ENCODE measurements at places on chromosomes 11 and 22. TPM values are rescaled to one million over a fixed set of nuclear protein-coding genes. Genes with fewer than 3 reads are reported as not detected.

The KCNJ1 gene
- total RNA-seq, result not detected

The LARGE1 gene
- 2.9 TPM for total RNA-seq

The PYGM gene
- total RNA-seq, result not detected

The OR6T1 gene
- not detected for total RNA-seq

The SHANK2 gene
- total RNA-seq, result under 0.01 TPM

The DCDC1 gene
- total RNA-seq, result not detected

The CNGA4 gene
- total RNA-seq, result not detected

The UNC93B1 gene
- total RNA-seq, result 15.7 TPM

The PRODH gene
- total RNA-seq, result not detected

The ANO5 gene
- total RNA-seq, result not detected

The UCP3 gene
- total RNA-seq, result 0.60 TPM

The NCAM1 gene
- 75.7 TPM for total RNA-seq

The C11orf86 gene
- not detected for total RNA-seq

The OR5T1 gene
- not detected for total RNA-seq

The COPB1 gene
- total RNA-seq, result 205 TPM

The EHF gene
- total RNA-seq, result 0.68 TPM

The C11orf21 gene
- 1.6 TPM for total RNA-seq

The TBRG1 gene
- 19.3 TPM for total RNA-seq

The B4GALNT4 gene
- total RNA-seq, result not detected

The PNPLA2 gene
- 10.5 TPM for total RNA-seq

The PHF21B gene
- not detected for total RNA-seq

The HEPN1 gene
- total RNA-seq, result not detected

The APOBEC3A gene
- total RNA-seq, result not detected

The HTR3B gene
- not detected for total RNA-seq

The SERPING1 gene
- 0.48 TPM for total RNA-seq

The OR51B6 gene
- not detected for total RNA-seq

The FERMT3 gene
- 25.9 TPM for total RNA-seq

The RNF121 gene
- 27.2 TPM for total RNA-seq

The BTBD18 gene
- not detected for total RNA-seq

The RCOR2 gene
- total RNA-seq, result 2.1 TPM

The TRPM5 gene
- not detected for total RNA-seq

The RPL27A gene
- 1,057 TPM for total RNA-seq

The GAB4 gene
- total RNA-seq, result not detected

The CEND1 gene
- 0.12 TPM for total RNA-seq

The TPH1 gene
- total RNA-seq, result under 0.01 TPM

The APOA4 gene
- not detected for total RNA-seq

The OR4D5 gene
- not detected for total RNA-seq

The FUT4 gene
- total RNA-seq, result 2.4 TPM

The PTPN5 gene
- total RNA-seq, result not detected

The OR2AT4 gene
- total RNA-seq, result not detected

The PARVG gene
- 0.48 TPM for total RNA-seq

The RIBC2 gene
- 5.5 TPM for total RNA-seq

The OTOG gene
- total RNA-seq, result not detected

The BACE1 gene
- 27.5 TPM for total RNA-seq

The FREY1 gene
- not detected for total RNA-seq

The OVCH2 gene
- 0.10 TPM for total RNA-seq

The WBP2NL gene
- total RNA-seq, result 0.39 TPM

The BTG4 gene
- not detected for total RNA-seq

The SAA2 gene
- total RNA-seq, result 0.20 TPM

The SLC22A9 gene
- total RNA-seq, result not detected

The SMIM35 gene
- total RNA-seq, result not detected

The CHRM4 gene
- not detected for total RNA-seq

The SMTNL1 gene
- total RNA-seq, result not detected

The FAM227A gene
- 1.3 TPM for total RNA-seq

The ARHGAP20 gene
- 0.24 TPM for total RNA-seq

The PATE2 gene
- total RNA-seq, result 0.24 TPM

The ANO9 gene
- total RNA-seq, result not detected
